ENCODE measurements at places on chromosomes 12 and 14. TPM values are rescaled to one million over a fixed set of nuclear protein-coding genes. Genes with fewer than 3 reads are reported as not detected.

The NAA30 gene
- total RNA-seq: 17.2 TPM

DNA sequence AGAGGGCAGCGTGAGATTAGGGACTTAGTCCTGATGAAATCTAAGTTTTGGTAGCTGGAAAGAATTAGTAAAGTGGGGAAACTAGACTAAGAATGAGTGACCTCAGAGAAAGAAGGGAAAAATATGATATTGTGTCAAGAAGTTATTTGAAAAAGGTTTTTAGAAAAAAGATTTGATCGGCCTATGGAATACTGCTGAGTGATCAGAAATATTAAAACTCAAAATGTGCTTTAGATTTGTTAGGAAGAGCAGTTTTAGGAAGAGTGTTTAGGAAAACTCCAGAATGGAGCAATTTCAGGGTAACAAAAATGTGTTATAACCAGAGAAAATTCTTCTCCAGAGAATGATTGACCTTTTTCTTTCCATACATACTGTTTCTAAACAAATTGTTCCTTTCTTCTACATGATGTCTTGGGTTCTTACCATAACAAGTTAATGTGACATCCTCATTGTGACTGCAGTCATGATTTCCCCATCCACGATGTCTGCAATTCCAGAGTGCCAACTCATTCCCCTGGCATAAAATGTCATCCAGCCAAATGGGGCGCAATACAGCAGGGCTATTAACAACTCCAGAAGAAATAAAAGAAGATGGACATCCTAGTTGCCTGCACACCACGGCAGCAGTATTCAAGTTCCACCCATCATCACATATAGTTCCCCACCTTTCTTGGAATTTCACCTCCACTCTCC lies 11.8 kb downstream of the CD163L1 start:
- no peak for DNase-seq

- DNase-seq: no peak
Measured at GRCh38 chr14:58836303-58836974, 198.7 kb downstream of the DACT1 start.

DNA sequence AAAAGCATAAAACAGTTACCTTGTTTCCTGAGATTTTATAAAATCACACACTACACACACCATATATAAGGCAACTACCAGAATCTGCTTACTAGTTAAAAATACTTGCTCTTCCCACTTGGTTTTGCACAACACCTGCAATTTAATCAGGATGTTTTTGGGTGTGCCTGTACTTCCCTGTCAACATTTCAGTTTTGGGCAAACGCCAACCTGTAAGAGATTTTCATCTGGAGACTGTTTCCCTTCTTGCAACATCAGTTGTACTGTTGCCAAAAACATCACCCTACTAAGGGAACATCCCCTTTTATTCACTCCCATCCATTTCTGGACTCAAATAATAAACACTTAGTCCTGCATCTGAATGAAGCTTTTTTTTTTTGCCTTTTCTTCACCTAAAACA lies 172.3 kb downstream of the DUSP6 start:
- DNase-seq: peak; percentile 71

- DNase-seq: no peak
Measured at GRCh38 chr14:81384900-81385299, 15.2 kb downstream of the STON2 start.

- DNase-seq: no peak
Measured at GRCh38 chr12:116515684-116516083, 43.5 kb upstream of the MAP1LC3B2 start.

GRCh38 chr12:114655934-114656749 lies 27.8 kb downstream of the TBX3 start:
- DNase-seq: no peak

GRCh38 chr14:76113691-76114090 lies 38.0 kb upstream of the GPATCH2L start:
- no peak for DNase-seq

GRCh38 chr12:95218150-95219133 lies 835 bp downstream of the VEZT start:
- DNase-seq: peak; percentile 50

The RPL10L gene
- total RNA-seq: not detected

DNA sequence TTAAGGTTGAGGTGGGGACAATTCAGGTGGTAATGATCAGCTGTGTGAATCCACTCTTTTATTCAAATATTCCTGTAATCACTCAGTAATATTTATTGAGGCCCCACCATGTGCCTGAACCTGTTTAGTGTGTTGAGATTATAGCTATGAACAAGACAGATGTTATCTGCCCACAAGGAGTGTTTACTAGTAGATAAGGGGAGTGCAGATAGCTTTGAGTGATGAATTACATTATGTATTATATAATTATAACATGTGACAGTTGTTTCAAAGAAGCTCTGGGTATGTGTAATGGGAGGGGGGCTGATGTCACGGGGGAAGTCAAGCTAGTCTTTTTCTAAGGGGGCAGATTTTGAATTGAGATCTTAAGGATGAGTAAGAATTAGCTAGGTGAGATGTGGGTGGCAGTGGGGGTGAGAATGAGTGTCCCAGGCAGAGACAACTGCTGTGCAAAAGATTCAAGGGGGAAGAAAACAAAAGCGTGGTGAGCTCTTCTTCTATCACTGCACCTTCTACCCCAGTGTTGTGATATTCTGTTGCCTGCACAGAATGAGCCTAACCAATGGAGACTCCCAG lies 21.3 kb upstream of the SRRM4 start:
- no peak for DNase-seq

DNA sequence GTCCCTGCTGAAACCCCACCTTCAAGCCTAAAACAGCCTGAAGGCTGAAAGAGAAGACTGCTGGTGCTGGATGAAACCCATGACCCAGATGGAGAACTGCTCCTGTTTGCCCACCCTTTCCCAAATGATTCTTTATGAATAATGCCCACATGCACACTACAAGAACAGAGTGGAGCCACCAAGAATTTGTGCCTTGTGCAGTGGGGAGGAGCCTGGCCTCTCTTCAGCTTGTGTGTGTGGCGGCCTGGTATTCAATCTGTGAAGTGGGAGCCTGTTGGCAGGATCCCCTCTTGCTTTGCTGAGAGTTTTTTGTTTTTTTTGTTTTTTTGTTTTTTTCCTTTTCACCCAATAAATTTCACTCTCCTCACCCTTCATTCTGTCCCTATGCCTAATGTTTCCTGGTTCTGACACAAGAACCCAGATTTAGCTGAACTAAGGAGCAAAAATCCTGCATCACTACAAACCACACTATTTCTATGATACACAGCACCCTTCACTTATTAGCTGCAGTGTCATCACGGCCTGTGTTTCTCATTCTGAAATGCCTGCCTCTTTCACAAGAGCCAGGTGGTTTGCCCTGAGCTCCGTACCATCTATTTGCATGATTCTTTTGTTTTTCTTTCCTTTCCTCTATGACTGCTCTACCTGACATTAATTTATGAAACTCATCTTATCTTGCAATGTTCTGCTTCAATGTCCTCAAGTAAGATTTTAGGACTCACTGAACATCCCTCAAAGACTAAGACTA lies 585.5 kb upstream of the ATXN7L3B start:
- no peak for DNase-seq

DNA sequence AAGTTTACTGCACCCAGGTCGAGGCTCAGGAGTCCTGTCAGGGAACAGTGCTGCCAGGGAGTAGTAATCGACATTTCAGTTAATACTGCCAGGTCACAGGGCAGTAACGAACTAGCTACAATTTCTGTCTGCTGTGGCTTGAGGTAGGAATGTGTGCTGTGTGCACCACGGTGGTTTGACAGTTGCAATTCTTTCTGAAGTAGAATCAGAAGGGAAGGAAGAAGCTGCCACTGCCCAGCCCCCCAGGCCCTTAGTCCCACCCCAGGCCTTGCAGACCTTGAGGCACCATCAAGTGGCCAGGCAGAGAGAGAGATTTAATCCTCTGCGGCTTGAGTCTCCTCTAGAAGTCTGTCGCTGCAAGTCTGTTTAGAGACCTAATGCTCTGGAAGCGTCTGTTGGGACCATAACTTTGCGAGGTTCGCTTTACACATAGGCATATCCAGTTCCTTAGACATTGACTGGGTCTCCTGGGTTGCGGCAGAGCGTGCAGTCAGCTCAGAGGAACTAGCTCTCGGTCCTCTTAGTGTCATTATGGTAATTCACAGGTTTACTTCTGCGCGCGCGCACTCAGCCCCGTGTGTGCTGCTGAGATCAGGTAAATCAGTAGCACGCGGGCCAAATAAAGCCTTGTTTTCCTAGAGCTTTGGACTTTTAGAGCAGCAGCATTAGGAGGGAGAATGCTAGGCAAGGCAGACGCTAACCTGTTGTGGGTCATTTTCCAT lies 9.8 kb downstream of the NKX2-1 start:
- no peak for DNase-seq

- DNase-seq: no peak
Measured at GRCh38 chr12:47860279-47860841, 40.7 kb upstream of the HDAC7 start.

GRCh38 chr14:71086567-71086966 lies 179.3 kb downstream of the PCNX1 start:
- DNase-seq: no peak

DNA sequence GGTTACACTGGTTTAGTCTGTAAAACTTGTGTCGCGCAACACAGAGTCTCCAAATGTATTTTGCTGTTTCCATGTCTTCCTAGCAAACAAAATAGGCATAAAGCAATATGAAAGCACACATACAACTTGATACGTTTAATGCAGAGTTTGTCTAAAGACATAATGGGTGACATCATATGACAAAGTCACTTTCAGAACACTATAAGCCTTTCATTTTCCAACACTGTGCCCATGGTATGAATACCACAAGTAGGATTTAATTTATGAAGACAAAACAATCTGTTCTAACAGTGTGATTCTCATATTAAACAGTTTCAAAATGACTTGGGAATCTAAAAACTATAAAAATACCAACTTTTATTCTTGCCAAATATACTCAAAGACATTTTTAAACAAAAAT lies 58.4 kb downstream of the PTPN21 start:
- DNase-seq: no peak

The DAO gene
- not detected for total RNA-seq

GRCh38 chr12:110301065-110301806 lies 20.2 kb downstream of the ATP2A2 start:
- no peak for DNase-seq

The TAS2R7 gene
- total RNA-seq: not detected

The PITPNM2 gene
- 7.8 TPM for total RNA-seq

GRCh38 chr12:69661386-69661785 lies 37.7 kb downstream of the BEST3 start:
- DNase-seq: no peak

The SLC25A47 gene
- total RNA-seq: not detected

GRCh38 chr14:103445806-103446205 lies 60.6 kb downstream of the MARK3 start:
- DNase-seq: no peak

DNA sequence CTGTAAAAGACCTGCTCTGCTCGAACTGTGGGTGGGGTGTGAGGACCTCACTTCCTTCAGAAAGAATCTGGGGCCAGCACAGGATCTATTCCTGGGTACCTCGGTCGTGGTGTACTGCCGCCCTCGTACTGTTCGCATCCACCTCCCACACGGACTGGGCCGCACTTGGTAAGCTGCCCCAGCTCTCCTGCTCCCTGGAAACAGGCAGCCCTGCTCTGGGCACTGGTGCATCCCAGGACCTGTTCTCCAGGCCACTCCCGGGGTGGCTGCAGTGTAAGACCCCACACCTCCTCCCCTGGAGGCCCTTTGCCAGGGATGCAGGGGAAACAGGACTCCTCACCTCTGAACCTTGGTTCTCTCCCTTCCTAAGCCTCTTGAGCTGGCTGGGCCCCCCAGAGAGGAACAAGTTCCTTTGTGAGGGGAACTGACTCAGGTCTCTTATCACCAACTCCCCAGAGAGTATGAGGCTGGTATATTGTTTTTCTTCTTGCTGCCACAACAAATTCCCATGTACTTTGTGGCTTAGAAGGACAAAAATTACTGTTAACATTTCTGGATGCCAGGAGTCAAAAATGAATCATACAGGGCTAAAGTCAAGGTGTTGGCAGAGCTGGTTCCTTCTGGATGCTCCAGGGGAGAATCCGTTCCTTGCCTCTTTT lies 276.5 kb downstream of the NUAK1 start:
- DNase-seq: no peak

The MSRB3 gene
- 1.5 TPM for total RNA-seq

DNA sequence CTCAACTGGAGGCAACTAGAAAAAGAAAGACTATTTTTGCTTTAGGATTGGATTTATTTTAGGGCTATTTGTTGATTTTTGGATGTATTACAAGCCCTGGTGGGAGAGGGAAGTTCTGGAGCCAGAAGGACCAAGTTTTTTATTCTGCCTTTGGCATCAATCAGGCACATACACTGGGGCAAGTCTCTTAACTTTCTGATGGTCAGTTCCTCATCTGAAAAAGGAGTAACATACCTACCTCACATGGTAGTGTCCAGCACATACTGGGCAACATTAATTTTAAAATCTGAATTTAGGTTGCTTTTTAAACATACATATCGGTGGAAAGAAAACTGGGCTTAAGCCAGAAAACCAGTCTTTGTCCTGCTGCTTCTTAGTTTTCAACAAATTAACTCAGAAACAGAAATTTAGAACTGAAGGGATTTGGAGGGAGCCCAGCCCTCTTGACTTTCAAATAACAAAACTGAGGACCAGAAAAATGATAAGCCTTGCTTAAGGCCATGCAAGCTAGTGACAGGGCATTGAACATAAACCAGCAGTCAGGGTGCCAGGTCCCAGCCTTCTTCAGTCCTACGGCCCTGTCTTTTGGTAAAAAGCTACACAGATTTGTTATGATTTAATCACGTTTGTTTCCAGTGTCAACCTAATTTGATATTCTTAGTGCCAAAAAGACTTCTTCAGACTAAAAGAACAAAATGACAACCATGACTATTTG lies 90.2 kb upstream of the SLC38A2 start:
- no peak for DNase-seq

The TTC9 gene
- total RNA-seq: 9.8 TPM

The SENP1 gene
- total RNA-seq: 15.6 TPM

GRCh38 chr14:39877577-39878190 lies 445.5 kb upstream of the FBXO33 start:
- DNase-seq: no peak

DNA sequence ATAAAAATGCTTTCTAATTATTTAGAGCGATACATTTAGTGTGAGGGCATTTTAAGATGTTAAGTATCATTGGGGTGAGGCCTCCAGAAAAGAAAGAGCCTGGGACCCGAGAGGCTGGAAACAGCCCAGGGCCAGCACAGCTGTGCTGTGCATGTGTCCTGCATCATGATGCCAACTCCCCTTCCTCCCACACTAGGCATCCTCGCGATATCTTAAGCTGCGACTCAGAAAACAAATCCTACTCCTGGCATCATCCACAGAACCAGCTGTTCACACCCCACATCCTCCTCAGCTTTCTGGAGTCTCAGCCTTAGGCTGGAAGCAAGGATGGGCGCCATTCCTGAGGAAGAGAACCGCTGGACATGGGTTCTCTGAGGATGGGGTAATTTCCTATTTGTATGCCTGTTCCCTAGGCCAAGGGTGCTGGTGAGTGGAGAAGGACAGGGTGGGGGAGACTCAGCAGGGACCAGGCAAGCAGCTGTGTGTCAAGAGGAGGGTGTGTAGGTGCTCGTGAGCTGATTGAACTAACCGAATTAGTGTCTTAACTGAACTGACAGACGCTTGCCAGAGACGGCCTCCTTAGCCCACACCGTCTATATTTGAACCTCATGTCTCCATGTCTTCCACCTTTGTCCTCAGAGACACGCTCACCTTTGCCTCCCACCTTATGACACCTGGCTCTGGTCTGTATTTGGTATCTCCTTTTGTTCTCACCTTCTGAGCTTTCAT lies 15.6 kb upstream of the MCRS1 start:
- no peak for DNase-seq

Measured in Calu3 (cell line).